ENCODE measurements at places on chromosomes 5 and 9.

DNA sequence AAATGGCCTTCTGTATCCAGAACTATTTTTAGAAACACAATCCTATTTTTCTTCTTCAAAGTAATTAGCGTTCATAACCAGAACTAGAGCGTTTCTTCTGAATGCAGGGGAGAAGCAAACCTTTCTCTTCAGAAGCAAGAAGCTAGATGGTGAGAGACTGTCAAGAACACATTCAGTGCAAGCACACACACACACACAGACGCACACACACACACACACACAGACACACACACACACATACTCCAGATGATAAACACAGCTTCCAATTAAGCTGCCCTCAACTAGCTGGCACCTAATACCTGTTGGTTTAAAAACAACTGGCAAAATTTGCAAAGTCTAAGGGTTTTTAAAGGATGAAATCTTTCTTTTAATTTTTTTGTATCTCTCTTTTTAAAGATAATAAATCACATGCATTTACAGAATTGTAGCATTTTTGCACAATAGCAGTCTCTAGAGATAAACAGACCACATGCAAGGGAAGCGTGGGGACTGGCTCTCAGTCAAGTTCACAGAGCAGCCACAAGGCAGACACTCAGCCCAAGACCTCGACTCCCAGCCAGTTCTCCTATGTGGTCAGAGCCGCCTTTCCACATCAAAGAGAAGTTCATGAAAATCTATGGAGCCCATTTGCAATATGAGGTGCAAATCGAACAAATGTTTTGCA, 138.5 kb downstream of the TTLL11 start:
- DNase-seq = no peak

DNA sequence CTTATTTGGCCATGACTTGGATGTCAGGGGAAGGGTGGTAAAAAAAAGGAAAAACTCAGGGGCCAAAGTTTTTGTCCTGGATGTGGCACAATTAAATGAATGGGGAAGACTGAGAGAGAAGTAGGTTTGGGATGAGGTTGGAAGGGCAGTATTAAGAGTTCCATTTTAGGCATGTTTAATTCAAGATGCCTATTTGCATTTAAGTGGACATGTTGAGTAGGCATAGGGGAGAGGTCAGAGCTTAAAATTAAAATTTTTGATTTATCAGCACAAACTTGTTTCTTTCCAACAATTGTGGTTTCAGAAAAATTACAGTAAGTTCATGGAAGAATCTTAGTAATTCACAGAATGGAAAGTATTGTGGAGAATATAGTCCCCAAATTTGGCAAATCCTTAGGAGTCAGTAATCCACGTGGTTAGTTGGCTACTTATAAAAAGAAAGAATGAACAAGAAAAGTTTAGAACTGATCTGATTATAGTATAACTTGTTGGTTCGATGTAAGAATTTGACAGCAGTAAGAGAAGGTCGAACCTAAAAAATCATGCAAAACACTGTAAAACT, 265.9 kb downstream of the SAXO1 start:
- no peak for DNase-seq

DNA sequence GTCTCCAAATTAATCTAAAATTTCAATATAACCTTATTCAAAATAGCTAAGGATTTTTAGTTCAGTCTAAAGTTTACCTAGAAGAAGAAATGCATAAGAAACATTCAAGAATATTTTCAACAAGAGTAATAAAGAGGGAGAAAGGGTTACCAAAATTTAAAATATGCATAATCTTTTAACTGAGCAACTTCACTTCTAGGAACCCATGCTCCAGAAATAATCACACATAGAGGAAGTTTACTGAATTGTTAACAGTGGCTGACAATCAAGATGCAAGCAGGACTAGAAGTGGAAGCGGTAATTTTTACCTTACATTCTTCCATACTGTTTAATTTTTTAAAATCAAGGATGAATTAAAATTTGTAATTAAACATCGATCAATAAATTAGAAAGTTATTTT, 1.9 kb downstream of the PJA2 start:
- no peak for DNase-seq

DNA sequence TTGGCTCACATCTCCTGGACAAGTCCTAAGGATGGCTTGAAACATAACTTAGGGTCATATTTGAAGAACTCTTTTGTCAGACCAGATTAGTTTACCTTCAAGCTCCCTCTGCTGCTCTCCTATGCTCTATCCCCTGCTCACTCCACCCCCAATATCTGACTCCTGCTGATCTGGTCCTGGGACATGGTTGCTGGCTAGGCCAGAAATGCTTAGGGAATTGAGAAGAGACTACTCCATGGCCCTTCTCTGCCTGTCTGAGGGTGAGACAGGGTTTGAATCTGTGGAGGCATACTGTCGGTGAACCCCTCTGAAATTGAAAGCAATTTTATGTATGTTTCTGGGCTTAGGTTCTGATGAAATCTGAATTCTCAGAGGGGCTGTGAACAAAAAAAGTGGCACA, 3.3 kb downstream of the OTULIN start:
- no peak for DNase-seq

DNA sequence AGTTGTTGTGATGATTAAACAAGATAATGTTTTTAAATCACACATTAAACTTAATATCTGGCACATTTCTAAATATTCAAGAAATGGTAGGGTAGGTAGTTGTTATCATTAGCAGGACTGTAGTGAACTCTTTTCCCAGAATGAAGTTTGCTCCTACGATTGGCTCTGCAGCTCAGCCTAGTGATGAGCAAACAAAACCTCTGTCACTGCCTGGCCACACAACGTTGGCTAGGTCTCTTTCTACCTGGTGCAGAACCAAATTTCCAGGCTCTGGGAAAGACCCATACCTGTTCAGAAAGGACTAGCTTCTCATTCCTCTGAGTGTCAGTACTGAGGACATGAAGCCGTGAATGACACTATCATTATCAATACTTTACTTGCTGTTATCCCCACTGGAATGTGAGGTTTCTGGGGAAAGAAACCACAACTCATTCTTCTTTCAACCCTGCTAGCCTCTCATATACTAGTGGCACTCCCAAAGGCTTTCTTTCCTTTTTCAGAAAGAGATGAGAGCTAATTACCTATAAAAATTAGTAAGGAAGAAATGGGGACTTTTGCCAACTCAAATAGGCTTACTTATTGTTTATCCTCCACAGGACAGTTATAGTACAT, 219.3 kb upstream of the TRIM32 start:
- no peak for DNase-seq

DNA sequence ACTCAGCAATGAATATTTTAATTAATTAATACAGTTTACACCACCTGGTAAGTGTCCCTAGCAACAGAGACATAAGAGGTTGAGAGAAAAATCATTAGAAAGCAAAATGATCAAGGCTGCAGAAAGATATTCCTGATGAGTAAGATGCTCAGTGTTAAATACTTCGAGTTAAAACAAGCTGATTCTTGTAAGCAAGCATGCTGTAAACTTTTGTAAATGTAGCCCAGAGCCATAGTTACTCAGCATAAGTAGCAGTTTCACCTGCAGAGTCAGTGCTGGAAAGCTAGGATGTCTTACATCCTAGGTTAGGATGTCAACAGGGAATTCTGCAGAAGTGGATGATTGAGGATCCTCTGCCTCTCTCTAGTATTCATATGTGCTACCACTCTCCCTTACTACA, 4.2 kb downstream of the PRKACG start:
- no peak for DNase-seq
